Small intestine (tissue), 16 donors: ENCODE measurements at places on chromosomes 6 and 20. TPM values are rescaled to one million over a fixed set of nuclear protein-coding genes. Genes with fewer than 3 reads are reported as not detected.

Gene IFT52
- polyA plus RNA-seq = 13.0 TPM

Gene EEF1A2
- 18.6 TPM for polyA plus RNA-seq

Gene ELOVL4
- polyA plus RNA-seq = 1.7 TPM

Gene SIRPD
- polyA plus RNA-seq = not detected

Gene SLC22A16
- polyA plus RNA-seq = 0.15 TPM
